Activated CD4-positive, alpha-beta memory T cell treated with anti-CD3 and anti-CD28 coated beads for 36 hours (primary cell): ENCODE measurements at places on chromosomes 2 and 18. TPM values are rescaled to one million over a fixed set of nuclear protein-coding genes. Genes with fewer than 3 reads are reported as not detected.

GRCh38 chr2:214169736-214170135 is 241.1 kb upstream of the VWC2L start:
- H3K27me3 ChIP-seq, result no peaks in the 10 kb centered on the region
- no peak overlapping the region for H3K27ac ChIP-seq
- no peak overlapping the region for H3K4me3 ChIP-seq
- no peaks in the 10 kb centered on the region for H3K4me1 ChIP-seq

DNA sequence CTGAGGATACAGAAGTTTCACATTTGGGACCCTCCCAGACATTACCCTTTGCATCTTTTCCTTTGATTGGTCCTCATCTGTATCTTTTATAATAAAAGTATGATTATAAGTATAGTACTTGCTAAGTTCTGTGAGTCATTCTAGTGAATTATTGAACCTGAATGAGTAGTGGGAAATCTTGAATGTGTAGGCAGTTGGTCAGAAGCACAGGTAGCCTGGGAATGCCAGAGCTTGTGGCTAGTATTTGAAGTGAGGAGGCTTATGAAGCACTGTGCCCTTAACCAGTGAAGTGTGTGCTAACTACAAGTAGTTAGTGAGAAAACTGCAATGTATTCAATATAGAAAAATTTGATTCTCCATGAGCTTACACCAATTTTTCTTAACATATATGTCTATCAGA is 257.6 kb downstream of the GRB14 start:
- H3K27ac ChIP-seq, result no peak overlapping the region
- no peaks in the 10 kb centered on the region for H3K36me3 ChIP-seq

GRCh38 chr2:30897539-30897938 is 90.3 kb upstream of the CAPN13 start:
- no peaks in the 10 kb centered on the region for H3K36me3 ChIP-seq
- H3K27ac ChIP-seq, result no peak overlapping the region
- H3K4me1 ChIP-seq, result no peaks in the 10 kb centered on the region
- H3K27me3 ChIP-seq, result peaks cover 5% of the 10 kb centered on the region
- no peak for DNase-seq

GRCh38 chr2:71220743-71221142 is 6.2 kb downstream of the PAIP2B start:
- H3K36me3 ChIP-seq, result no peaks in the 10 kb centered on the region
- no peak for DNase-seq
- no peaks in the 10 kb centered on the region for H3K27me3 ChIP-seq
- H3K4me3 ChIP-seq, result no peak overlapping the region
- H3K27ac ChIP-seq, result no peak overlapping the region

Gene REG3A
- not detected for total RNA-seq

Gene LCT
- 0.05 TPM for total RNA-seq

Gene TNS1
- total RNA-seq, result 0.92 TPM

Gene CCL20
- 74.7 TPM for total RNA-seq

Gene INO80D
- 14.5 TPM for total RNA-seq
